Left hindlimb (tissue), 1 donor: ENCODE measurements at places on chromosomes 12 and 14.

GRCh38 chr12:325906-326305 lies 63.2 kb downstream of the KDM5A start:
- no peak for DNase-seq

DNA sequence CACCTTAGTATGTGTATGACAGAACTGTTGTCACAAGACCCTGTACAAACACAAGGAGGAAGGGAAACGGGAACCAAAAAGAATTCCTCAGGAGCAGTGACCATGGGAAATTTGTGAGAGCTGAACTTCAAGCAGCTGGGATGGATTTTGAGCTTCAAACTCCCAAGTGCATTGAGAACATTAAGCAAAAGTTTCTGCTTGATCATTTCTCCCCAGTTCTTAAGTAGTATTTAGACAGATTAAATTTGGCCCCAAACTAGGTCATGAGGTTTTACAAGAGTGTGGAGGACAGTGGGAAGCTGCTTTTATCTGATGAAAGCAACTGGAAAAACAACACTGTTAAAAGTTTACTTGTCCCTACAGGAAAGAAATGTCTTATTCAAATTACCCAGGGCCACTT lies 206.0 kb upstream of the DCN start:
- DNase-seq = no peak

GRCh38 chr12:65187665-65188064 lies 18.3 kb downstream of the LEMD3 start:
- DNase-seq = no peak

- no peak for DNase-seq
These were observed 25.8 kb upstream of the ACTN1 start for GRCh38 chr14:69004731-69005431.

DNA sequence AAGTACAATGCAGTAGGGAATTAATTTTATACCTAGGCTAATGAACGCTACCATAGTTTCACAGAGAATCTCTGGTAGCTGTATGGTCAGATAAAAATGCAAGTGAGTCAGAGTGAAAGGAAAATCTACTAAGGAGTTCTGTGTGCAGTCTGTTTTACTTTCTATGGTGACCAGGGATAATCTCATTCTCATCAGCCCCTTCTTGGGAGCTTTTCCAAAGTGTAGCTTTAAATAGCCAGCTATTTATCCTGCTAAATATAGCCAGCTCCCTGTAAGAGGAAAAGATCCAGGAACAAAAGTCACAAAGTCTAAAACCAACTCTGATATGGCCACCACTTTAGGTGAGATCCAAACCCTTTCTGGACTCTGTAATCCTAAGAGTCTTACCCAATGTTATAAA lies 75.5 kb downstream of the TMEM116 start:
- DNase-seq = no peak

DNA sequence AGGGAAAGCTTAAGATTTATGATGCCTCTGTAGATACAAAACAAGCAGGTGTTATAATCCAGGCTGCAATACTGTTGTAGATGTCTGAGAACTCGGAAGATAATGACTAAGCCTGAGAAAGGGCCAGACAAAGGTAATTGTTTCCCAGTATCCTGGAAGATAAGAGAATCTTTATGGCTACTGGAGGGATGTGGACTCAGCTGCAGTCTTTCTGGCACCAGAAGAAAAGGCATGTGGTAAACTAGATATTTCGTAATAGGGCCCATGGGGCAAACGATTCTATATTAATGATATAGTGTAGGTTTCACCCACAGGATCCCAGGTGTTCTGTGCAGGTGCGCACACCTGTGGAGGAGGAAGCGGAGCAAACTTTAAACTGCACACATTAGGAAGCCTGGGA lies 9.2 kb upstream of the APOLD1 start:
- DNase-seq = no peak

- no peak for DNase-seq
These were observed 368.7 kb downstream of the TMEM132D start for GRCh38 chr12:129534966-129535750.

DNA sequence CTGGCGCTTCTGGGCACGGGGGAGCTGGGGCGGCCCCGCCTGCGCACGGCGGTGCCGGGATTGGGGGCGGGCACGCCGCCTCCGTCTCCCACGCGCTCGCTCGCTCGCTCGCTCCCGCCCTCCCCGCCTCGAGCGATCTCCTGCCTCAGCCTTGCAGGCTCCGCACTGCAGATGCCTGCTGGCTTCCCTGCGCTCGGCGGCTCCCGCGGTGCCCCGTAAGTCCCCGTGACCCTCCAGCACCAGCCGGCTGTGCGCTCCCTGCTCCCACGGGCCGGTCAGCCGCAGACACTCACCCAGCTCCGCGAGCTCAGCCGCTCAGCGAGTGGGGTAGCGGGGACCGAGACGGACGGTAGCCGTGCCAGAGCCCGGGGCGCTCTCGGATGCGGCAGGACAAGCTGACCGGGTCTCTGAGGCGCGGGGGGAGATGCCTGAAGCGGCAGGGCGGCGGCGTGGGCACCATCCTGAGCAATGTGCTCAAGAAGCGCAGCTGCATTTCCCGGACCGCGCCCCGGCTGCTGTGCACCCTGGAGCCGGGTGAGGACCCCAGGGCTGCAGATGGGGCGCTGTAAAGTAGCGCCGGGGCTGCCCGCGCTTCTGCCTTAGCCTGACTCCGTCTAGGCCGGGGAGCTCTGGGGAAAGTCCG lies at the start of gene TBC1D30:
TBC1D30 (plus strand) TSS at position 148 of the 643 bp plus-strand sequence; CDS start at position 381, 233 bp downstream.
- no peak for DNase-seq

DNA sequence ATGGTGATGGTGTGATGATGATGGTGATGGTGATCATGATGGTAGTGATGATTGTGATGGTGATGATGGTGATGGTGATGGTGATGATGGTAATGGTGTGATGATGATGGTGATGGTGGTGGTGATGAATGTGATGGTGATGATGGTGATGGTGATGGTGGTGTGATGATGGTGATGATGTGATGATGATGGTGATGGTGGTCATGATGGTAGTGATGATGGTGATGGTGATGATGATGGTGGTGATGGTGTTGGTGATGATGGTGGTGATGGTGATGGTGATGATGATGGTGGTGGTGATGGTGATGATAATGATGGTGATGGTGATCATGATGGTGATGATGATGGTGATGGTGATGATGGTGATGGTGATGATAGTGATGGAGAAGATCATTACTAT lies 120.3 kb downstream of the ZNF664 start:
- no peak for DNase-seq

DNA sequence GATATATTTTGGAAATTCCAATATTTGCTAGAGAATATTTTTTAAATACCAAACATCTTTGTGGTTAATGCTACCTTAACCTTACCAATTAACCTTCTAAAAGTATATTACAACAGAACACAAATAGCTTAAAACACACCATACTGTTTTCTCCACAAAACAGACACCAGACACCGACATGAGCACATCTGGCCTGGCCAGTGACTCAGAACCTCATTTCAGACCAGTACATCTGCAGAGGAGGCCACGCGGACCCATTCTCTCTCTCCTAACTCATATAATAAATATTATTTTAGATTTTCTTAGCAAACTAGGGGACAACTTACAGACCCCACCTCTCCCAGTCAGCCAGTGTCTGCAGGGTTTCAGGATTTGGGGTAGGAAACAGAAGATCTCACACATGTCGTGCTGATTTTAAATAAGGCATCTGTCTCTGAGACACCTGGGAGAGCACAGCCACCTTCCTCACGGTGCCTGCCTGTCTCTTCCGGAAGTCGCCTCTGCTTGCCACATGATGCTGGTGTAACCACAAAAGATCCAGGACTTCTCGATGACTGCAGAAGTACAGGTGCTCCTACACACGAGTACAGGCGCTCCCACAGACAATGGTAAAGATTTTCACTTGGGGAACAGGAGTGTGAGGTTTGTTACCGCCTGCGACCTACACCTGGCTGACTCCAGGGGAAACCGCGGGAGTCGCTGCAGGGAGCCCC lies 9.7 kb upstream of the ANKLE2 start:
- DNase-seq = no peak

- no peak for DNase-seq
These were observed 198.9 kb downstream of the ADGRD1 start for GRCh38 chr12:131152587-131152986.

GRCh38 chr14:39974036-39974435 lies 541.8 kb upstream of the FBXO33 start:
- no peak for DNase-seq
